ENCODE measurements at places on chromosomes 12 and 14. TPM values are rescaled to one million over a fixed set of nuclear protein-coding genes. Genes with fewer than 3 reads are reported as not detected.

ZDHHC22 gene
- total RNA-seq = 29.3 TPM

GRCh38 chr12:77070800-77071449 lies 5.6 kb upstream of the E2F7 start:
- DNase-seq = no peak

GRCh38 chr14:71228711-71229110 lies 321.5 kb downstream of the PCNX1 start:
- DNase-seq = no peak

- DNase-seq = no peak
Measured at GRCh38 chr12:228846-229200, 14.9 kb upstream of the SLC6A12 start.

TSPAN8 gene
- total RNA-seq = not detected

DNA sequence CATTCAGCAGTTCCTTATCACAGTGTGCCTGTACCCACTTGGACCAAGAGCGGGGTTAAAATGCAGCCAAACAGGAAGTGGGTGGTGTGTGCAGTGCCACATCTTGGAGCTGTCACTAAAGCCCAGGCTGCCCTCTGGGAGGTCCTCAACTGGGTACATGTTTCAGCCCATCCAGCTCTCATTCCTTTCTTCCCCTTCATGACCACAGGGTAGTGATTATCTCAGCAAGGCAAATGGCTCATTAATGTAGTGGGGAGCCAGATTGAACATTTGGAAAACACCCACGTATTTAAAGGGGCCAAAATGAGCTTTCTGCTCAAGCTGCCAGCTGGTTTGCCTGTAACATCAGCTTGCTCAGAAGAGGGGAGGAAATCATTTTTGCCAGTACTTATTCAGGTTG lies 210.8 kb upstream of the BTG1 start:
- DNase-seq = no peak

DNA sequence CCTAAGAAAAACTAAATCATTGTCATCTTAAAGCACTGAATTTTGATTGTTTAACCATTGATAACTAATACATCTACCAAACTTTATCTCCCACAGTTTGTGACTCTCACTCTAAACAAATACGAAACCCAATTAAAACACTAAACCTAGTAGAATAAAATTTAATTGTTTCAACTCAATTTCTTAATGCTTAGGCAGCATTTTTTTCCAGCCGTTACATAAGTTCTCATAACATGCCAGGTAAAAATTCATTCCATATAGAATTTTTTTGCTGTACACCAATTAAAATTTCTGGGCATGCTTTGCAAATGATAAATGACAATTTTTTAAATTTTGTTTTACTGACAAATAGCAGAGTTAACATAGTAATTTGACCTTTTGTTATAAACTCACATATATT lies 658.2 kb upstream of the FLRT2 start:
- no peak for DNase-seq

PAX9 gene
- total RNA-seq = not detected

SLC6A13 gene
- not detected for total RNA-seq

SPRING1 gene
- total RNA-seq = 51.3 TPM

Measured in GM23338 (cell line).